Dermis lymphatic vessel endothelial cell (primary cell): ENCODE measurements at places on chromosomes 16 and 17. TPM values are rescaled to one million over a fixed set of nuclear protein-coding genes. Genes with fewer than 3 reads are reported as not detected.

Gene HS3ST3B1
- 0.43 and 1.0 TPM in 2 replicates for total RNA-seq

Gene OMG
- 2.4 and 7.9 TPM in 2 replicates for total RNA-seq

Gene GSG1L
- not detected in 2 replicates for total RNA-seq

Gene HOXB2
- total RNA-seq, result 0.09 and 0.76 TPM in 2 replicates

Gene TPSD1
- total RNA-seq, result not detected in 2 replicates
